ENCODE measurements at places on chromosomes 3 and 15.

DNA sequence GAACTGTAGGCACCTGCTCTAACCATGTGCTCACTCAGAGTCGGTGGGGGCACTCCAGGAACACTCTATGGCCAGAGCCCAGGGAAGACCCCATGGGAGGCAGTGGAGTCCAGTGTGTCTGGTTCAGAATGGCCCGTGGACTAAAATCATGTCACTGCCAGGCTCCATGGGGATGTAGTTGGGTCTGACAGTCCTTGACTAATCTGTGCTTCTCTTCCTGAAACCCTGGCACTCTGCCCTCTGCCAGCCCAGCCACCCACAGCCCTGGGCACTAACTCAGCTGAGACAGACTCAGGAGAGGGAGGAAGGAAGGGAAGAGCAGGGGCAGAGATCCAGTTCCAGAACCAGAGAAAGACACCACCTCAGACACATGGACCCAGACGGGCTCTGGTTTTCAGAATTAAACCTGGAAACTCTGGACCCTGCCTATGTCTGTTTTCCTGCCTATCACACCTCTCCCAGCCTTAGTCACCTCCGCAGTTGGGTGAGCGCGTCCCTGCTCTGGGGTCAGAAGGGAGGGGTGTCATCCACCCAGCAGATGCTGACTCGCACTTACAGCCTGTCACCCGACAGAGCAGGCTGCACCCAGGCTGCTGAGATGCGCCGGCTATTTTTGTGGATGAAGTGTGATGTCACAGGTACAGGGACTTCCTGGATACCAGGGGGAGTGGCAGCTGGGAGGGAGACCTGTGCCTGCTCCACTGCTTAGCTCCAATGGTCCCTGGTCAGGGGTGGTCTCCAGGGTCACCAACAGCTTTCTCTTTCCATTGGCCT is 56.8 kb upstream of the INSYN1 start:
- DNase-seq: no peak

GRCh38 chr3:14440531-14441239 is 38.3 kb downstream of the SLC6A6 start:
- DNase-seq: peak; percentile 70

- DNase-seq: no peak
Measured at GRCh38 chr3:61505197-61505596, 56.2 kb upstream of the PTPRG start.

DNA sequence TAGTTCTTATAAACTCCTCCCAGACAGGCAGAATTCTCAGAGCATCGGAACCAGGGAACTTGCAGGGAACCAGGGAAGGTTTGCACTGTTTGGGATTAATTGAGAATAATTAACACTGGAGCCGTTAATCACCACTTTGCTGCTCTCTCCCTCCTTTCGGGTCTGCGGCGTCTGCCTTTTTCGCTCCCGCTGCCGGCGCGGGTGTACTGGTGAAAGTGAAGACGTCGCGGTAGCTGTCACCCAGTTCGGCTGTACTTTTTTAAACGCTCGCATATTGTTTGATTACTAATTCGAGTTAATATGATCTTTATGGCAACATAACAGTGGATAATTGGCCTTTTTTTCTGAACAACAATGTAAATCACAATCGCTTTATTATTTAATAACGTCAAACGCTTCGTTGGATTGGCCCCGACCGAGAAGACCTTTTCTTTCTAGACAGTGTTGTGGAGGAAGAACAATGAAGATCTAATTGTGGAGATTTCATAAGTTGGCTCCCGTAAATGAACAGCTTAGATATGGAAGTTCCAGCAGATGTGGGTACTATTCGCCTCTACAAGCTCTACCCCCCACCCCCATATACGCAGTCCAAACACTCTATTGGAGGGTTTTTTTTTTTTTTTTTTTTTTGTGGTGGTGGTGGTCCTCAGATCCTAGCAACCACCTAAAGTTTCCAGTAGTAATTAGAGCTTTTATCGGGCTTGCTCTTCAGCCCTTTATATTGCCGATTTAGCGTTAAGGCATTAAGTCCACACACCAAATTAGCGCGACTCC is 12.7 kb downstream of the SOX2 start:
- DNase-seq: no peak

- DNase-seq: no peak
Measured at GRCh38 chr15:31013863-31014607, 22.6 kb upstream of the MTMR10 start.

DNA sequence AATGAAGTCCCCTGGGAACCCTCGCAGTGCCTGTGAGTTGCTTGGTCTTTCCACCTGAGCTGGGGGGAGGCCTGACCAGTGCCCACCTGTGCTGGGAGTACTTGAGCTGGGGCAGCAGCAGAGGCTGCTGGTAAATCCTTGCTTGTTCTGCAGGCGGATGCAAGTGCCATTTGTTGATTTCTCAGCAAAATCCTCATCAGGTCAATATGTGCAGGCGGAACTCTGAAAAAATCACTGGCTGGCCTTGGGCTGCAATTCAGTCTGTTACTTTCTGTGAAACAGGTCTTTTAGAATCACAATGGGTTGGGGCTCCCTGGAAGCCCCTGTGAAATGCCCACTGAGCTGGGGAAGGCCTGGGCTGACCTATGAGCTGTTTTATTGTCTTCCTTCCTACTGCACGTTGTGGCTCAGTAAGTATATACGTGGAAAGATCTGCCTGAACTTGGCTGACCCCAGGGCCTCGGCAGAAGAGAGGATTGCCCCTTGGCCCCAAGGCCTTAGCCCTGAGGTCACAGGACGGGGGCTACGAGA is 182.0 kb upstream of the RGMA start:
- no peak for DNase-seq

- DNase-seq: no peak
Measured at GRCh38 chr15:85636351-85636750, 158.4 kb downstream of the KLHL25 start.

GRCh38 chr3:187022403-187023029 is 92.2 kb downstream of the ST6GAL1 start:
- DNase-seq: no peak

- DNase-seq: no peak
Measured at GRCh38 chr3:100609305-100609704, at the start of gene ADGRG7. TSS of gene ADGRG7 (plus strand) at chr3:100609601. CDS start at chr3:100609857, 256 bp downstream.

GRCh38 chr3:55427739-55428138 is 59.4 kb downstream of the WNT5A start:
- no peak for DNase-seq
